ENCODE measurements at places on chromosomes 11 and 22.

DNA sequence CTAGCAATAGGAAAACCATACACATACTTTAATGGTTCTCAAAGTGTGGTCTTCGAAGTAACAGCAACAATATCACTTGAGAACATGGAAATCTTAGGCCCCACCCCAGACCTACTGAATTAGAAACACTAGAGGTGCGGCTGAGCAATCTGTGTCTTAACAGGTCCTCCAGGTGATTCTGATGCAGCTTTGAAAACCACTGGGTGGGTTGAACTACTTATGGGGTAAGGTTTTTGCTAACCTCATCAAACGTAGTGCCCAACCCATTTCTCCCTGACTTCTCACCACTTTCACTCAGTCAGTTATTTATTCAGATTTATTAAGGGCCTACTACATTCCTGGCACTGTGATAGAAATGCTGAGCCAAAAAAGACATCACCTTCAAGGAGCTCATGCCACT, 3.7 kb downstream of the MPZL2 start:
- DNase-seq = no peak

DNA sequence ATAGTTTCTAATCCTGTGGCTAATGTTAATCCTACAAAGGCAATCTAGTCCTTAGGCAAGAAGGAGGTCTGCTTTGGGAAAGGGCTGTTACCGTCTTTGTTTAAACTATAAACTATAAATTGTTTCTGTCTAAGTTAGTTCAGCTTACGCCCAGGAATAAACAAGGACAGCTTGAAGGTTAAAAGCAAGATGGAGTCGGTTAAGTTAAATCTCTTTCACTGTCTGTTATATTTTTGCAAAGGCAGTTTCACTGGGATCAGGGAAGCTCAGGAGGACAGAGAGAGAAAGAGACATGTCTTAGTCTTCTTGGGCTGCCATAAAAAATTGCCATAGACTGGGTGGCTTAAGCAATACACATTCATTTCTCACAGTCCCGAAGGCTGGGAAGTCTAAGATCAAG, 27.6 kb upstream of the CEP295 start:
- no peak for DNase-seq

- no peak for DNase-seq
These were observed 113.1 kb upstream of the NNMT start for GRCh38 chr11:114183044-114183511.

- DNase-seq = no peak
These were observed 24.0 kb upstream of the ME3 start for GRCh38 chr11:86696451-86696850.

- DNase-seq = no peak
These were observed 2.7 kb downstream of the TNRC6B start for GRCh38 chr22:40180403-40180802.

- no peak for DNase-seq
These were observed 379.6 kb upstream of the NARS2 start for GRCh38 chr11:78954261-78954660.
